Myocyte (in vitro differentiated cells): ENCODE measurements at places on chromosomes 13 and 19. TPM values are rescaled to one million over a fixed set of nuclear protein-coding genes. Genes with fewer than 3 reads are reported as not detected.

Gene GAPDHS
- not detected in 2 replicates for total RNA-seq

Gene N4BP2L1
- 2.4 and 5.9 TPM in 2 replicates for total RNA-seq

DNA sequence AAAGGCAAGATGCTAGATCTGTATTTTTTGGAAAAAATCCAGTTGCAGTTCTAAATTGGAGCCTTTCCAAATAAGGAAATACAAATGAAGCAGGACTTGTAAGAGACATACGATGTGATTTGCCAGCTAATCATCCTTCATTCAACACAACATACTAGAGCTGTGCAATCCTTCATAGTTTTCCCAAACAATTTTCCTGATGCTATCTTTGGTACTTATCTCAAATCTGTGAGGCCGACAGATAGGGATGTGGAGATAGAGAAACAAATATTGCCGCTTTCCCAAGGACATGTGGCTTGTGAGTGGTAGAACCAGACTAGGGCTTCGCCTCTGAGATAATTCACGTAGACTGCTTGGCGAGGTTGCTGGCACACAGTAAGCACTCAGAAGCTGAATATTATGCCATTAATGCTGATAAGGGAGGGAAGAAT, 176.6 kb downstream of the LMO7 start:
- no peak for DNase-seq

DNA sequence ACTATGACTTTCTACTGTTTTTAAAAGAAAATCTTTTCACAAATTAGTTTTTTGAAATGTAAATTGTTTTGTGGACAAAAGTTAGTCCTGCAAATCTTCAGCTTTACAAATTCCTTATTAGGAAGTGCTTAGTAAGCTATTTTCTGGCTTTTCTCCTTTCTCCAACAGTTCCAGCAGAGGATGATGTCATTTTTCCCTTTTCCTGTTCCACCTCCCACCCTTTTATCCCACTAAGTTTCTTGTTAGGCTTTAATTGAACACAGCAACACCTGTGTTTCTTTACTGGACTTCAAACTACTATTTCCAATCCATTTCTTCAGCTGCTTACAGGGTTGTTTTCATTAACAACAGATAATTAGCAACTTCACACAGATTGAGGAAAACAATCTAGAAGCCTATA, 389.2 kb downstream of the NDFIP2 start:
- no peak for DNase-seq

DNA sequence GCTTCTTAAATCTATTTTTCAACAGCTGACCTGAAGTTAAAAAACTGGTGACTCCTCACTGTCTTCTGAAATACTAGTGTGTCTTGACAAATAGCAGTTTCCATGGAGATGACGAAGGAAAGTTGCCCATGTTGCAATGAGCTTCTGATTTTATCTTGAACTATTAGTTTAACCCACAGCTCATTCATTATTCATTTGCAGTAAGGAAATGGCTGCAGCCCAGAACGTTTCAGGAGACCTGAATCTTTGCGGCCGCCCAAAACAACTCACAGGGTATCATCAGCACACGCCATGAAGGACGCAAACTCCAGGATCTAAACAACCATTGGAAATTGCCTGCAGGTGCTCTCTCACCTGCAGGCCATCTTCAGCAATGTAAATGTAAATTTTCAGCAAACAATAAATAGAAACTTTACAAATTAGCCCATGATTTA, 142.5 kb downstream of the DCLK1 start:
- DNase-seq = no peak

Gene C19orf81
- total RNA-seq = not detected in 2 replicates

Gene PDX1
- not detected in 2 replicates for total RNA-seq

- DNase-seq = peak; percentile 82
Measured at GRCh38 chr13:74575729-74576125, 441.5 kb upstream of the KLF12 start.

Gene RPL13A
- total RNA-seq = 1,470 and 1,688 TPM in 2 replicates

Gene FXYD1
- 22.9 and 36.6 TPM in 2 replicates for total RNA-seq

DNA sequence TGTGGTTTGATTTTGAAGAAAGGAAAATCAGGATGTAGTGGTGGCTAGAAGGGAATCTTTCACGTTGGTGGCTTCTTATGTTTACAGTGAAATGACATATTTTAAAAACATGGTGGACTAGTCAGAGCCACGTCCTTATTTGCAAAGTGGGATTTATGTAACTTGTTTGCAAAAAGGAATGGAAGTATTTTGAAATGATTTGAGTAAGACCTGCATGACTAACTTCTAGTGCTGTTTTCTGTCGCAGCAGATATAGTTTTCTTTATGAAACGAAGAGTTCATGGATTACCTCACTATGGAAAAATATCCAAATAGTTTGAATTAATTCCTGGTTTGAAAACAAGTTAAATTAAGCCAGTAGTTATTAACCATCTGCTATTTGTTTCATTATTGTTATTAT, 476.5 kb downstream of the MYO16 start:
- no peak for DNase-seq

Gene MAB21L1
- total RNA-seq = not detected in 2 replicates

- DNase-seq = peak; percentile 9
Measured at GRCh38 chr13:98846521-98846920, 94.0 kb upstream of the SLC15A1 start.
